ENCODE measurements at places on chromosomes 1 and 21.

DNA sequence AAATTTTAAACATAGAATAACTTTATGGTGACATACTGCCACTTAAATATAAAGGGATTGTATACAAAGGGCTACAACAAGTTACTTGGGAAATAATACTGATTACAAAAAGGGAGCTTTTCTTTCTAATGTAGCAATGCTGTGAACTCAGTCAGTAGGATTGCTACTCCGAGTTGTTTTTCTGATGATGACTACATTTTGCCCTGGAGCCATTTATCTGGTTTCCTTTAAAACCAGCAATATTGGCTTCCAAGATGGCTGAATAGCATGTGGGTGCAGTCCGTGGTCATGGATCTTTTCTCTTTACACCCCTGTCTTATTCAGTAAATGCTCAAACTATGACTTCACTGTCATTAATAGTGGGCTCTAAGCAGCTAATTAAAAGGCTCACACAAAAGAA is 92.6 kb upstream of the NEK7 start:
- DNase-seq, result no peak

- no peak for DNase-seq
Observed at GRCh38 chr1:175138579-175138978, 54.0 kb downstream of the KIAA0040 start.

GRCh38 chr1:64019818-64020217 is 183.6 kb upstream of the UBE2U start:
- DNase-seq, result peak; percentile 76

DNA sequence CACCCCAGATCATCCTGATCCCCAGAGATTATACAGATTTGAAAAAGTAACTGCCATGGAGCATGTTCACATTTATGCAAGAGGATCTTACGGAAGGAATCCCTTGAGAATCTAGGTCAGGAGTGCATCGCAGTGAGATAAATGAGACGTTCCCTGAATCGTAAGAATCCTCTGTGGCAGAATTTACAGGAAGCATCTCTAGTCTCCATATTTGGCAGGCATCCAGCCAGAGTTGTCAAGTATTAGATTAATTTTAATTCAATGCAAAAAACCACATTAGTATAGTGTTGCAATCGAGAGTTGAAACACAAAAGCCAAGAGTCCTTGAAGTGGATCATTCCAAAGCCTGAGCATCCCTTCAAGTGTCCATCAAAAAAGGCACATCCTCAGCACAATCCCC is 100.8 kb downstream of the RRAGC start:
- no peak for DNase-seq

GRCh38 chr1:179187735-179188471 is 41.6 kb downstream of the ABL2 start:
- DNase-seq, result no peak

DNA sequence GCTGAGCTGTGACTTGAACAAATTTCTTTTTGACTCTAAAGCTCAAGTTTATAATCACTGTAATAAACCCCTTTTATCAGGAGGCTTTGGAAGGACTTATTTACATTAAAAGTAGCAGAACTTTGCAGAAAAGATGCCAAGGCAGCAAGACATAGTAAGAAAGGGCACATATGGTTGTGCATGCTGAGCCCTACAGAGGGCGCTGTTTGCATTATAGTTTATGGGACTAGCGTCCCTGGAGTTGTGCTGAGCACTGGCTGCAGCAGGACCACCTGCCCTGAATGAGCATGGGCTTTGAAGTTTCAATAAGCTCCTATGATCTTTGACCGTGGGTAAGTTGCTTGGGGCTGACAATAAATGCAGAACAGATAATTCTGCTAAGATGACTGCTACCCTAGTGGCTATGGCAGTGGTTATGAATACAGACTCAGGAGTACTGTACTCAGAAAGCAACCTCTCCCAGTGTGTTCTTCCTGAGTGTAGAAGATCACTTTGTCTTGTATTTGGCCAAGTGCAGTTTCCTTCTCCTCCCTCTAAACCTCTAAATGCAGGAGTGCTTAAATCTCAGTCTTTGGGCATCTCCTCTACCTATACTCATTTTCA is 45.4 kb upstream of the USP1 start:
- DNase-seq, result peak; percentile 10

DNA sequence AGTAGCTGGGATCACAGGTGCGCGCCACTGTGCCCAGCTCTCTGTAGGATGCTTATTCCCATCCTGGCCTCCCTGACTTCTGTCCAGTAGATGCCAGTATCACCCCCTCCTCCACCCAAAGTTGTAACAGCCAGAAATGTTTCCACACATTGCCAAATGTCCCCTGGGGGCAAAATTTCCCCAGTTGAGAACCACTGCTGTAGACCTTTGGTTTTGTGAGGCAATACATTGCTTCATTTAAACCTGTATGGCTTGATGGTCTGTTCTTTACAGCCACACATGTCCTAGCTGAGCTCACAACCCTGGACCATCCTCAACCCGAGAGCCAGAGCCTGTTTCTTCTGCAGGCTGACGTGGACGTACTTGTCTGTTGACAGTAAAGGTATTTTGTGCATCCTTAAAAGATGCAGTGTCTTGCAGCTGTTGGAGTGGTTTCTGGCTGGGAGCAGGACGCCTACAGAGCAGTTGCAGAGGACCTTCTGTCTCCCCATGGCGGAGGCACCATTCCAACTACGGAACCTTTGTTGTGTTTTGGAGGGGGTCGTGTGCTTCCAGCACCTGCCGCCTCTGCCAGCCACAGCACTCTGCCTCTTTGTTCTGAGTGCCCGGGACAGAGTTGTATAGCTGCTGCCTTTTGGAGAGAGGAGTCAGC is 26.6 kb downstream of the DOP1B start:
- DNase-seq, result no peak

Measured in MM.1S (cell line).